ENCODE measurements at places on chromosomes 2 and 18.

DNA sequence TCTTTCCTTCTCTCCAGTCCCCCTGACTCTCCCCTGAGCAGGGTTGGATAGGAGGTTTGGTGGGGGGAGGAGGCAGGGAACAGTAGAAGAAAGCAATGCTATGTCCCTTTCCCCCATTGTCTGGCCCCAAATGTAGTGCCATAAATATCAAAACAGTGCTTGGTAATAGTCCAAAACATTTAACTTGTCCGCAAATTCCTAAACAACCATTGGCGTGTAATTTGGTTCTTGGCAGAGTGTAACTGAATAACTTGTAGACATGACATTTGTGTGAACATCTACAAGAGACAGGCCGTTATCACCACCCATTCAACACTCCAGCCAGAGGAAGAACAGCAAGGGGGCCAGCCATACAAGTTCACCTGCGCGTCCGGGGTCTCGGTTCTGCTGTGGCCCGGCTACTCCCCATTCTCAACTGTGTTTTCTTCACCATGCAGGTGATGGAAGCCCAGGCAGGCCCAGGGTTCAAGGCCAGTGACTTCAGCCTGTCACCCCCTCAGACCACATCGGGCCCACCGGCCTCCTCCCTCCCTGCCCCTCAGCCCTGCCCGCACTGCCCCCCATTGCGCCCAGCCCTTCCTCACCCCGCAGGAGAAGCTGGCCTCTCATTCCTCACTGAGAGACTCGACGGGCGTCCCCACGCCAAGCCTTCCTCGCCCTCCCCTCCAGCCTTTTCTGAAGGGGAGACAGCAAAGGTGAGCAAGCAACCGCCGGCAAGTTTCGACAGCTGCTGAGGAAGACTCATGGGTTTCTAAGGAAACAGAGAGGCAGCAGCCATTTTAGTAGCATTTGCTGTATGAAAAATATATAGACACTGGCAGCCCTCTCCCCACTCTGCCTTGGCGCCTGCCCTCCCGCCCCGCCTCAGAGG lies 699 bp upstream of the RAPGEF4 start:
- no peak for DNase-seq

GRCh38 chr2:5290900-5291546 lies 401.2 kb upstream of the SOX11 start:
- no peak for DNase-seq

- no peak for DNase-seq
Measured at GRCh38 chr2:24454294-24454693, 36.8 kb upstream of the NCOA1 start.

- DNase-seq = no peak
Measured at GRCh38 chr2:191862156-191862775, 15.4 kb upstream of the CAVIN2 start.

DNA sequence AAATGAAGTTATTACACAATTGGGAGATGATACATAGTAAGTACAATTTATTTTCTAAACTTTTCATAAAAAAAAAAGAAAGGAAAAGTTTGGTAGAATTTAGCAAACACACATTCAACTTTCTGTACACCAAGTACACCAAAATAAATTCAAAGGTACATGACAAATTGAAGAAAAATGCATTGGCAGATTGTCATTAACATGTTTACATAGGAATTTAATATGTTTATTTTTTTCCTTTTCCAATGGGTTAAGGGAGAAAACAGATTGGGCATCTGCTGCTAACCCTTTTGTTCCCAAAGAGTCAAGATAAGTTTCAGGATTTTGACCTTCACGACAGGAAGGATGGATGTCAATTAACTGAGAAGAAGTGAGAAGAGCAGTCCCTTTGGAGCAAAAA lies 620.4 kb downstream of the XIRP2 start:
- DNase-seq = no peak

- no peak for DNase-seq
Measured at GRCh38 chr18:67896451-67896850, 379.9 kb upstream of the DSEL start.

DNA sequence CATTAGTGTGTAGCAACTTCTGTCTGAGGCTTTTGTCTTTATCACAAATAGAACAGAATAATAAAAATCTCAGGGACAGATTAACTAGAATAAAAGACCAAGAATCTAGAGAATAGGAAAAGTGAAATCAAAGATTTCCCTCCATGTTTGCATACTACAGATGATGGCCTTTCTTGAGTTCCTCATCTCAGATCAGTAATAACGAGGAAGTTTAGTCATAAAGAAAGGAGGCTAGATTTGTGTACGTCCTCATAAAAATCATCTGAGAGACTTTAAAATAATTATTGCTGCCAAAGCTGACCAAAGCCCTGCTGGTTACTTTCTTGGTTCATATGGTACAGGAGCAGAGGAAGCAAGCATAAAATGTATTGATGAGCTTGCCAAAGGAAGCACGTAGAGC lies 117.3 kb downstream of the MIB1 start:
- no peak for DNase-seq

DNA sequence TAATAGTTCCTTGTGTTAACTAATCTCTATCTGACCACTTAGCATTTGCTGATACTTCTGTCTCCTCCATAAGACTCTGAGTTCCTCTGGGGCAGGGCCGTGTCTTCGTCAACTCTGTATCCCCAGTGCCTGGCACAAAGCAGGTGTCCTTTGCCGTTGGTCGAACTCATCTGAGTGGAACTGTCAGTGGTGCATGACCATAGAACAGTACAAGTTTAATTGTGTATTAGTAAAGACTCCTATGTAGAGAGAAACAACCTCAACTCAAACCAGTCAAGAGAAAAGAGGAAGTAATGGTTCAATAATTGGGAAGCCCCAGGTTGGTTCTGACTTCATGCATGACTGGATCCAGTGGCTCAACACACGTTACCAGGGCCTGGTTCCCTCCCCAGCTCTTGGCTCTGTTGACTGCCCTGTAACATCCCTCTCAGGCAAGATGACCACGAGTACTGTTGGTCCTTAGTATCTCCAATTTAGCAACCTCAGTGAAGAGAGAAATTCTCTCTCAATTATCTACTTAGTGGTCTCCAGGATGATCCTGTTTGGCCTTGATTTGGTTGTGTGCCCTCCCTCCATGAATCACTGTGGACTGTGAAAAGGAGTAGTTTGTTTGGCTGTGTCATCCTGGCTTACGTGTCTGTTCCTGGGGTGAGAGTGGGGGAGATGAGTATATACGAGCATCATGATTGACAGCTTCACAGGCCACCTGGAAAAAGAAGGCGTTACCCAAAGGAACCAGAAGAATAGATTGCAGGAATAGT lies 58.5 kb upstream of the MSH6 start:
- no peak for DNase-seq

DNA sequence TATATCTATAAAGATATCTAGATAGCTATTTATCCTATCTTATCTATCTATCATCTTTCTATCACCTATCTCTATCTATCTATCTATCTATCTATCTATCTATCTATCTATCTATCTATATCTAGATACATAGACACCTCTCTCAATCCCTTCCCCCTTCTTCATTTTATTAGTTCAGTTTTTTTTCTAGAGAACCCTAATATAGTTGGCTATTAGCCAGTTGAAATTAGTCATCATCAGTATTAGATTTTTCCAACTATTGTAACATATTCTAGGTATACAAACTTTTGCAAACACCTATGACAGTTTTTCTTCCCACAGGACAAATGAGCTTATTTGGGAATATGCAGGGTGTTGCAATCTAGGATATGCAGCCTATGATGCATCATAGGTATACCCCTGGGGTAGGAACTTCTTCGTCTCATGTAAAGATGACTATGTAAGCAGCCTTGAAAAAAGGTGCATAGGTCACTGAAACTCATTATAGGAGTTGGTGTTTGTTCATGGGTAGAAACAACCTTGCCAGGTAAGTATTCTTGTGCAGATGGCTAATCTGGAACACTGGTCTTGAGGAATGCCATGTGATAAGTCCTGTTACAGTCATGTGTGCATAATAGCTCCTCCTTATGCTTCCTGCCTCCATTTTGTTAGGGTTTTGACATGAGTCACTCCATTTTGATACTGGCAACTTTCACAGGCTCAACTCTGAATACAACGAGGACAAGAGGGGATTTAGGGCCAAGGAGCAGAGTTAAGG lies 160.7 kb upstream of the ZSWIM2 start:
- no peak for DNase-seq

GRCh38 chr18:8726281-8726680 lies 20.9 kb downstream of the MTCL1 start:
- no peak for DNase-seq

DNA sequence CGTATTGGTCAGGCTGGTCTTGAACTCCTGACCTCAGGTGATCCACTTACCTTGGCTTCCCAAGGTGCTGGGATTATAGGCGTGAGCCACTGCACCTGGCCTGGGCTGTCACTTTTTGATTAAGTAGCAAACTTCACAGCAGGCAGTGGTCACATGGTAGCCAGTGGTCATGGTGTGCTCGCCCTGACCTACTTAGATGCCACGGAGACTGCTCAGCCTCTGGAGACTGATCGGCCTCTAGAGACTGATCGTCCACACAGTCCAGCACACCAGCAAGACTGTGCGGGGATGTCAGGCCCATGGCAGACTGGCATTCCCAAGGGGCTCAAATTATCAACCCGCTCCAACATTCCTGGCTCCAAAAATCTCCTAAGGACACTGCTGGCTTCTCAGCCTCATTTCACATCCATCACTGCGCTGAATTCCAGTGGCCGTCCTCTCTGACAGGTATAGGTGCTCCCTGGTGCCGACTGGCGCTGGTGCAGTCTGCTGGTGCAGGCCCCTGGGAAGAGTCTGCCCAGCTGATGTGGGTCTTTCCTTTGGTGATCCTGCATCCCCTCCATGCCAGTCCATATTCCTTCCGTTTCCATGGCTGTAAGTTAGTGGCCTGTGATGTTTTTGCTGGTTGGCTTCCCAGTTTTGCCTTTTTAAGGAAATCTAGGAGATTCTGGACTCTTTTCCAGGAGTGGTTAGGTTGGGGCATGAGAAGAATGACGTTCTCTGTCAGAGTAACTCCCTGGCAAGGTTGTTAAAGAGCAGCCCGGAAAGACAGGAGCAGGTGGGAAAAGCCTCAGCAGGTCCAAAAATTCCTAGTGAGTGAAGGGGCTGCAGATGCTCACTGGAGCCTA lies 374.5 kb upstream of the HS6ST1 start:
- no peak for DNase-seq

GRCh38 chr2:26033270-26033817 lies 540 bp upstream of the RAB10 start:
- no peak for DNase-seq

GRCh38 chr2:14601156-14601770 lies 31.3 kb upstream of the LRATD1 start:
- no peak for DNase-seq

DNA sequence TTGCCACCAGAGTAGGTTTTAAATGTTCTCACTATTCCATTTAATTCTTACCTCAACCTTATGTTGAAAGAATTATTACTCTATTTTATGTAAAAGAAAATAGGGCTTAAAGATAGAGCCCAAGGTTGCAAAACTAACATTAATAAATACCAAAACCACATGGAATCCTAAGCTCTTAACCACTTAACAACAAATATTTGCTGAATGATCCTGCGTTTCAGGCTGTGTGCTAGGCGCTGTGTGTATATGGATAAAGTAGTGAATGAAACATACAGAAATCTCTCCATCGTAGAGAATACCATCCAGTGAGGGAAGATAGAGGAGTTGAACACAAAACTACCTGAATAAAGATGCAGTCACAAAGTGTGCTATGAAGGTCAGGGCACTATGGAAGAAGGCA lies 485.1 kb downstream of the THSD7B start:
- no peak for DNase-seq

DNA sequence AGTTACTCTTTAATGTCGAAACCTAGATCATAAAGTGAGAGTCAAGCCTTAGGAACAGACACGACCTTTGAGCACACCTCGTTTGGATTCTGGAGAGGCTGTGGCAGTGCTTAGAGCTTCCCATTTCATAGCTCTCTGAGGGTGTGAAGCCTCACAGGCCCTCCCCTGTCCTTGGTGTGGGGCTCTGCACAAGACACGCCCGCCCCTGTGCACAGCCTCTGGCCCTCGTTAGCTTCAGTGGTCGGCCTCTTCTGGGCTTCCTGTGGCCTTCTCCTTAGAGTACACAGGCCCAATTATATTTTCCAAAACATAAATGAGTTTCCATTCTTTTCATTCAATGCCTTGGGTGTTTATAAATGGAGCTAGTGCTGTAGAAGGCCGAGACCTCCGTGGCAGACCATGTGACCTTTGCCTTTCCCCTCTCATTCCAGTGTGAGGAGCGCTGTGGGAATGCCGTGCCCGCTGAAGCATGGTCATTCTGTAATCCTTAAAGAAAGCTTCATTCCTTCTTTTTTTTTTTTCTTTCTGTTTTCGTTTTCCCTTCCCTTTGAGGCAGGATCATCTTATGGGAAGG lies 208.6 kb downstream of the DCDC2C start:
- no peak for DNase-seq

GRCh38 chr18:32476106-32476505 lies 5.4 kb upstream of the GAREM1 start:
- DNase-seq = no peak

GRCh38 chr2:221549143-221549542 lies 23.0 kb downstream of the EPHA4 start:
- no peak for DNase-seq

DNA sequence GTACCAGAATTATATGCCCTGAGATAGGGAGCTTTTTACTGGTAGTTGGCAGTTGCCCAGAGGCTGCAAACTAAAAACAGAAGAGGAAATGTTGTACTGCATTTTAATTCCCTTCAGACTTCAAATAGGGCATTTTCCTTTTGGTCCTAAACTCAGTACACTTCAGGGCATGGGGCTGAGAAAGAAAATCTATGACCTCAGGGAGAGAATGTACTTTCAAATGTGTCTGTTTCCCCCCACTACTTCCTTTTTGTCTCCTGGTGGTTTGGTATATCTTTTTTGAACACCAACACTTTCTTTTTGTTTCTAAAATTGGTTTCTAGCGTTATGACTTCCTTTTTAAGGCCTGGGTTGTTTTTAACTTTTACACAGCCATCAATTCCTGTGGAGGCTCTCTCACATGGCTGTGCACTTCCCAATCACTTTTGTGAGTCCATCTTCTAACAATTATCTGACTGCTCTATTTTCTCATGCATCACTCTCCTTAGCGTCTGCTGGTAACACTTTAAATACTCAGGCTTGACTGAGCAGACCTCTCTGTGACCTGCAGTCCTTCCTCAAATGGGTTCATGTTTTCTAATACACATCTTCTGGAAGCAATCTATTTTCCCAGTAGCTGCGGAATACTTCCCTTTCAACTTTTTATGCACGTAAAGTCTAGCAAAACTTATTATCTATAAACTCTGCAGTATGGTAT lies 596.0 kb downstream of the LRP1B start:
- DNase-seq = no peak

Measured in T-helper 17 cell (primary cell).